ENCODE measurements at places on chromosomes 4 and X.

- DNase-seq: no peak
Measured at GRCh38 chr4:108342325-108342970, 173.7 kb upstream of the LEF1 start.

- DNase-seq: no peak
Measured at GRCh38 chr4:84677093-84677492, 94.2 kb downstream of the CDS1 start.

- DNase-seq: no peak
Measured at GRCh38 chr4:88533088-88533790, 9.7 kb upstream of the PYURF start.

DNA sequence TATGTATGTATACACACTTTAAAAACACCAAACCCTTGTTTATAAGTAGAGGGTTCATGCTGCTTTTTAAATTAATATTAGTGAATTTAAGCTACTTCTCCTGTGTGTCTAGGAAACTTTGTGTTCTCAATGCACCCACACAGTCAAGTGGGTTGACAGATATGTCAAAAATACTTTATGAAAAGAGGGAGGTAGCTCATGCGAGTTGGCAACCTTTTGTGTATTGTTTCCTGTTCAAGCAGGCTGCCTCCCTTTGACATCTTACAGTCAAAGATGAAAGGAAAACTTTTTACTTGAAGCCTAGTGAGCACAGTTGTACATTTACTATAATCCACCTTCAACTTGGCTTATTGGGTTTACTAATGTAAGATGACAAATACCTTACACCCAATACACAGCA, 218.4 kb downstream of the KLHL13 start:
- DNase-seq: no peak

- no peak for DNase-seq
Measured at GRCh38 chrX:23885803-23886202, 21.9 kb downstream of the APOO start.

- no peak for DNase-seq
Measured at GRCh38 chr4:151567056-151567455, 158.1 kb downstream of the FHIP1A start.

GRCh38 chrX:13764765-13765164, 30.2 kb downstream of the OFD1 start:
- DNase-seq: no peak

GRCh38 chr4:98176531-98176930, 33.3 kb upstream of the STPG2 start:
- no peak for DNase-seq

DNA sequence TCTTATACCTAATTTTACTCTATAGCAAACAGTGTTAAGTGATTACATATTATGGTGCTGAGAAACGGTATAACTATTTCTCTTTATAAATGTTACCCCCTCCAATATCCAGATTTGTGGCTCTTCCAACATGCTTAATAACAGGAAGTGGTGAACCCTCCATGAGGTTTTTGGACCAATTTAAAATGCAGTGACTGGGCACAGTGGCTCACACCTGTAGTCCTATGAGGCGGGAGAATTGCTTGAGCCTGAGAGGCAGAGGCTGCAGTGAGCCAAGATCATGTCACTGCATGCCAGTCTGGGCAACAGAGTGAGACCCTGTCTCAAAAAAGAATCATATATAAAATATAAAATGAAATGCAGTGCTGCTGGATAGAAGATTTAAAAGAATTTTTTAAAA, 137.3 kb downstream of the MGST2 start:
- no peak for DNase-seq

- no peak for DNase-seq
Measured at GRCh38 chr4:26870576-26871262, 10.1 kb downstream of the STIM2 start.

DNA sequence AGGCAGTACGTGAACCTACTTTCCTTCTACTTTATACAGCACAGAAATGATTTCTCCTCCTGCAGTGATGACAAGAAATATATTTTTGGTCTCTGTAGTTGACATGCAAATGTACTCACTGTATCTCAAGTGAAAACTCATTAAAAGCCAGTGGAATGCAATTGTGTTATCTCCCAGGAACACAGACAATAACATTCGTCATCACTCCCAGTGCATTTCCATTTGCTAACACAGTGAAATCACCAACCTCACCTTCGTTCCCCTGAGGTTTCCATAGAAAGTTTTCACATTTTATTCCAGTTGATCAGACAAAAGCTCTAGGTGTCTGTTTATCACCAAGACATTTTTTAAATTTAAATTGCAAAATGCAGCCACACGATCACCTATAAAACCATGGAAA, 2.5 kb upstream of the SPANXD start:
- DNase-seq: no peak

Measured in ascending aorta (tissue), 2 donors.